IMR-90 (cell line): ENCODE measurements at places on chromosomes 5 and 9. TPM values are rescaled to one million over a fixed set of nuclear protein-coding genes. Genes with fewer than 3 reads are reported as not detected.

The WNT8A gene
- polyA plus RNA-seq = not detected in 2 replicates

DNA sequence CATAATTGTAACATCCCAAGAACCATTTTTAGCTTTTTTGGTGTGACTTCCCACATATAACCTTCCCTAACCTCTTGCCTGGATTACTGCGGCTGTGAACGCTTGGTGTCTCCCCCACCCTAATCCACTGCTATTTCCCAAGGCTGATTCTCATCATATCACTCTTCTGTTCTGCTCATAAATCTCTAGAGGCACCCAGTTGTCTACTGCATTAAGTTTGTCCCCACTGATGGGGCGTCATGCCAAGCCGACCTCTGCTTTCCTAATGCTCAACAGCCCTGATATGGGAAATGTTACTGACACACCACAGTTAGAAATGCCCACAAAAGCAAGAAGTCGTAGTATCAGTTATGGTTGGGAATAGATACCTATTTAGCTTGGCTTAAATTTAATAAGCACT is 24.4 kb downstream of the NPR3 start:
- no peak for DNase-seq
- no peak overlapping the region for H3K4me3 ChIP-seq
- H3K27me3 ChIP-seq = no peaks in the 10 kb centered on the region
- no peaks in the 10 kb centered on the region for H3K4me1 ChIP-seq
- H3K27ac ChIP-seq = no peak overlapping the region

DNA sequence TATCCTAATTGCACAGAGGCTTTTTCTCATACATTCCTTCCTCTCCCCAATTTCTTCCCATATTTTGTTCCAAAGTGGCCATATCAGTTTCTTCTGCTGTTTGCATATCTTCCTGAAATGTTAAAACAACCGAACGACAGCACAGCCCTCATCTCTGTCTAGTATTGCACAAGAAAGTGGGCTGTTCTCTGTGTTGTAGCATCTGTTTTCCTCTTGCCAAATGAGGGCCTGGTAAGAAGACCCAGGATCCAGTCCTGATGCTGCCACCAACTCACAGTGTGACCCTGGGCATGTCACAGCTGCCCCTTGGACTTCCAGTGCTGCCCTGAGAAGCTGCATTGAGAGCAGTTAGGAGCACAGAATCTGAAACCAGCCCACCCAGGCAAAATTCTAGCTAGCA is 4.1 kb downstream of the SLC31A2 start:
- DNase-seq = peak; percentile 31
- no peaks in the 10 kb centered on the region for H3K27me3 ChIP-seq
- H3K4me3 ChIP-seq = no peak overlapping the region
- no peak overlapping the region; the same call in 1 of the 2 replicates for H3K27ac ChIP-seq
- H3K36me3 ChIP-seq = peaks cover 7% of the 10 kb centered on the region

DNA sequence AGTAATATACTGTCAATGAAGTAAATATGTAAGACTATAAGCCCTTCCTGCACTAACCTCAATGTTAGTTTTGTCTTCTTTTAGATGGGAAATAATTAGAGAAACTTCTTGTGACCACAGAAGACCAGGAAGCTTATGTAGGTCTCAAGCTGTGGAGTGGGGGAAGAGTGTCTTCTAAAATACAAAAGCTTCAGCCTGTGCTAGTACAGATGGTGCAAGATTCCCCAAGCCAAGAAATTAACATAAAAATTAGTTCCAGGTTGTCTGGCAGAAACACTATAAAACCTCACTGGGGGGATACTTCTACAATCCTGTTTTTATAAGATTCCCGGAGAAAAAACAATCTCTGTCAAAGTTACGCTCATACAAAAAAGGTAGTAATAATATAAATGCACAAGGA is 103.6 kb downstream of the FNBP1 start:
- H3K36me3 ChIP-seq = peaks cover 8% of the 10 kb centered on the region
- H3K27ac ChIP-seq = peak overlapping the region; percentile 39; the same call in 1 of the 2 replicates
- H3K27me3 ChIP-seq = no peaks in the 10 kb centered on the region
- no peak for DNase-seq

The CCDC187 gene
- polyA plus RNA-seq = not detected in 2 replicates

DNA sequence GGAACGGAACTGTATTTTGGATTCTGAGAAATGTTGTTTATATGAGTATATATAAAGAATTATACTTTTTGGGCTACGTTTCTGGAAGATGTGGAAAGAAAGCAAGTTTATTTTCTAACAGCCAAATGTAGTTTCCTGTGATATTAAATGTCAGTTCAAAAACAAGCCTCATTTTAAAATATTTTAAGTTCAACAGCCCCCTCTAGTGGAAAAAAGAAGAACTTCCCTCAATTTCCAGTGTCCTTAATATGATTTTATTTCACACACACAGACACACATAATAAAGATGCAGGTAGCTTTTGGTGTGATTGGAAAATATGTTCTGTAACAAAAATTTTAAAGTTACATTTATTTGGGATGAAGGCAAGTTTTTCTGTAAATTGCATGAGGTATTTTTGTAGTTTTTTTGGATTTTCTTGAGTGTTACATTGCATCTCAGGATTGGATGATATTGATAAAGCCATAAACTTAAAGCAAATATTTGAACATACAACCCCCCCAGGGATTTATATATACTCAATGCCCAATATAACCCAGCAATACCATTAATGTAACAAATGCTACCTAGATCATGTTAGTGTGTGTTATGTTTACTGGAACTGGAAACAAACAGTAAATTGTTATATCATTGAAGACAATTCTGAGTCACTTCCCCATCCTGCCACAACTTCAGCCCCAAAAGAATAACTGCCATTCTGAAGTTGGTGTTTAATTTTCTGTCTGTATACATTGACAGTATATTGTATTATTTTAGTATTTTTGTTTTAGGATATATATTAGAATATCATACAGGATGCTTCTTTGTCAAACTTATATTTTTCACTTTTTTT is 54.0 kb downstream of the CCDC171 start:
- H3K27ac ChIP-seq = no peak overlapping the region
- H3K4me3 ChIP-seq = no peak overlapping the region
- H3K36me3 ChIP-seq = no peaks in the 10 kb centered on the region
- no peaks in the 10 kb centered on the region for H3K4me1 ChIP-seq
- DNase-seq = peak; percentile 35

DNA sequence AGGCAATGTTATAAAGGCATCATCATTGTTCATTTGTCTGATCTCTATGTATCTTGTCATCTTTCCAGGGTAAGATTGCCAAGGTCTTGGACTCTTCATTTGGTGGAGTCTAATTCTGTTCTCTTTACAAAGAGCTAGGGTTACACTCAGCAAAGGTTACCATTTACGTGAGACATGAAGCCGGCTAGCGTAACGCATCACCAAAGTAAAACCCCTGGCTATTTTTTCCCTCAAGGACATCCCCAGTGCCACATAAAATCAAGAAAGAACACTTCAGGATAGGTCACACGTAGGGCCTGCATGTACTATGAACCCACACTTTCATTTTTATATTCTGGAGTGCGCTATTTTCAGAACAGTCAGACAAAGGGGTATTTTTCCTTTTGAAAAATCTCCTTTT is 20.0 kb upstream of the MYOT start:
- H3K36me3 ChIP-seq = no peaks in the 10 kb centered on the region
- H3K27me3 ChIP-seq = no peaks in the 10 kb centered on the region; the same call in 1 of the 2 replicates
- no peak for DNase-seq

The CDH9 gene
- polyA plus RNA-seq = not detected in 2 replicates

DNA sequence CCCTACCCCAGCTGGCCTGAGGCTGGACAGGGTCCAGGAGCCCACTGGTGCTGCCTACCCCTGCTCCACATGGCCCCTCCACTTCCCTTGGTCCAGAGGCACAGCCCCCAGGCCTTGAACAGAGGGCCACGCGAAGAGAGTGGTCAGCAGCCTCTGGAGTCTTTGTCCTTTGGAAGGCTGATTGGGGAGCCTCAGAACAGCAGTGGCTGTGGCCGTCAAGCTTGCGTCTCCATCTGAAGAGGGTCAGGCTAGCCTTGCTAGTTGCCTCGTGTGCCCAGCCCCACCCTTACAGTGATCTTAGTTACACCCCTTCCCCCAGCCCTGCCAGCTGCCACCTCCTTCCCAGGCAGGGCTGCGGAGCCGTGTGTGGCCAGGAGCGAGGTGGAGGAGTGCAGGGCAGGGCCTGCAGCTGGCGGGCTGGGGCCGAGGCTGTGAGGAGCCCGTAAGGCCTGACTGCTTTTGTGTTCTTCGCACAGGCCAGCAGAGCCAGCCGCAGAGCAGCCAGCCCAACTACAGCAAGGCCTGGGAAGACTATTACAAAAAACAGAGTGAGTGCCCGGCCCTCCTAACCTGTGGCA is 30.1 kb upstream of the PRDM12 start:
- no peak for DNase-seq
- H3K27ac ChIP-seq = no peak overlapping the region
- peaks cover 80% of the 10 kb centered on the region for H3K36me3 ChIP-seq
- H3K4me1 ChIP-seq = no peaks in the 10 kb centered on the region
- no peaks in the 10 kb centered on the region for H3K27me3 ChIP-seq

GRCh38 chr9:112505086-112505485 is 18.5 kb downstream of the KIAA1958 start:
- H3K36me3 ChIP-seq = no peaks in the 10 kb centered on the region
- no peaks in the 10 kb centered on the region for H3K4me1 ChIP-seq
- no peak overlapping the region for H3K4me3 ChIP-seq
- H3K27ac ChIP-seq = no peak overlapping the region
- H3K27me3 ChIP-seq = no peaks in the 10 kb centered on the region
- no peak for DNase-seq

DNA sequence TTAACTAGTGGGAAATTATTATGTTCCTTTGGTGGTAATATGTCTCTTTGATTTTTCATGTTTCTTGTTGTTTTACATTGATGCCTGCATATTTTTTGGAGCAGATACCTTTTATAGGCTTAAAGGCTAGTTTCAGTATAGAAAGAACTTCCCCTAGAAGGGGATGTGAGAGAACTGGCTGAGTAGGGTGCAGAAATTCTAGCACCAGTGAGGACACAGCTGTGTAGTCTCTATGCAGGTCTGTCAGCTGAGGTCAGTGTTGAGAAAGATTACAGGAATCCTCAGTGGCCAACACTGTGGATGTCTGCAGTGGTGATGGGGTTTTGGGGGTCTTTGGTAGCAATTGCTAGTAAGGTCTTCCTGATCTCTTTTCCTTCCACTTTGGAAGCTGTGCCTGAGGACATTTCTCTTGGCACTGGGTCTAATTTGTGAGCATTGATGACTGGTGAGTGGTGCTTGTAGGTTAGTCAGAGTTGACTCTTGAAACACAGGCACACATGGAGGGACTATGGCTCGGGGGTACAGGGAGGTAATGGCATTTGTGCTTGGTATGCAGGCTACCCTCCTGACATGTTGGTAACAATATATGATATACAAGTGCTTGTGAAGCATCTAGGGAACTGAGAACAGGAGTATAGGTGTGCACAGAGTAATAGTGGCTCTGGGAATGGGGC is 221.4 kb downstream of the SPATA31D1 start:
- H3K27me3 ChIP-seq = no peaks in the 10 kb centered on the region
- H3K4me3 ChIP-seq = no peak overlapping the region
- no peaks in the 10 kb centered on the region for H3K36me3 ChIP-seq
- no peak overlapping the region for H3K27ac ChIP-seq
- no peaks in the 10 kb centered on the region for H3K4me1 ChIP-seq
- peak; percentile 7 for DNase-seq

- H3K4me3 ChIP-seq = no peak overlapping the region
- H3K36me3 ChIP-seq = no peaks in the 10 kb centered on the region
- no peak overlapping the region for H3K27ac ChIP-seq
- no peak for DNase-seq
These were observed 86.1 kb upstream of the CEP78 start for GRCh38 chr9:78149702-78150291.

- no peak overlapping the region for H3K27ac ChIP-seq
- H3K36me3 ChIP-seq = no peaks in the 10 kb centered on the region
These were observed 43.0 kb upstream of the FLT4 start for GRCh38 chr5:180692429-180692828.

The ZNF618 gene
- polyA plus RNA-seq = 9.4 and 10.2 TPM in 2 replicates

DNA sequence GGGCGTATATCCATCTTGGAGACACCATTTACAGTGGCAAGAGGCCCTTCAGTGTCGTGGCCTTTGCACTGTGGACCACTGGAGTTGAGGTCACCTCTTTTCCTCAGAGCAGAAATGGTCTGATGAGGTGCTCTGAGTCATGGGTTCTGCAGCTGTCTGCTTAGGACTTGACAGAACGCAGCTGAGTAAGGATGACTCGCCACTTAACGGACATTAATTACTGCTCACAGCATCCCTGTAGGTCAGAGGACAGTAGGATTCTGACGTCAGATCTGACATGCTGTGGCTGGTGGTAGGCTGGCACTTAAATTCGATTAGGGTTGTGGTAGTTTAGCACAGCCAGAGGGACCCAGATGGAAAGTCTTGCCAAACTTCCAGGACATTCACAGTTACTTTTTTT is 479.4 kb downstream of the DMAC1 start:
- no peaks in the 10 kb centered on the region for H3K27me3 ChIP-seq
- H3K4me3 ChIP-seq = no peak overlapping the region
- peak; percentile 99 for DNase-seq
- H3K36me3 ChIP-seq = no peaks in the 10 kb centered on the region
- peak overlapping the region; percentile 56 for H3K27ac ChIP-seq
- peaks cover 28% of the 10 kb centered on the region for H3K4me1 ChIP-seq

The DAB2 gene
- 95.9 and 101 TPM in 2 replicates for polyA plus RNA-seq

DNA sequence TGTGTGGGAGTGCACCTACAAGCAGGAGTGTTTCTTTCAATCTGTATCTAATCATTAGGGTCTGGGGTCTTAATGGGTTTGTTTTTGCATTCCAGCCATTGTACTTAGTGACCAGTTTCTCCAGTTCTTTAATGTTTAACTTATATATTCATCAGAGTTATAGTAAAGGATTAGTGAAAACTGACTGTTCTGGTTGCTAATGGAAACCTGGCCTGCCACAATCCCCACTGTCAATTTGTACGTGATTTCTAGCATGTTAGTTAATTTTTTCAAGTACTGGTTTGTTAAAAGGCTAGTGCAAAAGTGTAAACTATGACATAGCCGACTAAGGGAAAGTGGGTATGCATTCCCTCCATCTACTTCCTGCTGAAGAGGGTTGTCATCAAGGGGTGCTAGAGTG is 276.1 kb downstream of the HTR1A start:
- H3K4me3 ChIP-seq = no peak overlapping the region
- no peaks in the 10 kb centered on the region for H3K36me3 ChIP-seq
- no peaks in the 10 kb centered on the region for H3K4me1 ChIP-seq
- no peaks in the 10 kb centered on the region for H3K27me3 ChIP-seq

- no peaks in the 10 kb centered on the region for H3K27me3 ChIP-seq
- no peak overlapping the region for H3K4me3 ChIP-seq
- H3K4me1 ChIP-seq = no peaks in the 10 kb centered on the region
- DNase-seq = peak; percentile 26
- no peak overlapping the region for H3K27ac ChIP-seq
- peaks cover 14% of the 10 kb centered on the region for H3K36me3 ChIP-seq
These were observed 98.6 kb downstream of the GIN1 start for GRCh38 chr5:103021314-103021713.

- peak; percentile 17 for DNase-seq
- peaks cover 7% of the 10 kb centered on the region for H3K27me3 ChIP-seq
- no peak overlapping the region for H3K4me3 ChIP-seq
- no peak overlapping the region for H3K27ac ChIP-seq
- H3K4me1 ChIP-seq = peaks cover 4% of the 10 kb centered on the region; the same call in 1 of the 2 replicates
These were observed 141.1 kb upstream of the SMIM23 start for GRCh38 chr5:171644536-171644935.
